NCI-H2107 (cell line): ENCODE measurements at places on chromosomes 5 and 9.

DNA sequence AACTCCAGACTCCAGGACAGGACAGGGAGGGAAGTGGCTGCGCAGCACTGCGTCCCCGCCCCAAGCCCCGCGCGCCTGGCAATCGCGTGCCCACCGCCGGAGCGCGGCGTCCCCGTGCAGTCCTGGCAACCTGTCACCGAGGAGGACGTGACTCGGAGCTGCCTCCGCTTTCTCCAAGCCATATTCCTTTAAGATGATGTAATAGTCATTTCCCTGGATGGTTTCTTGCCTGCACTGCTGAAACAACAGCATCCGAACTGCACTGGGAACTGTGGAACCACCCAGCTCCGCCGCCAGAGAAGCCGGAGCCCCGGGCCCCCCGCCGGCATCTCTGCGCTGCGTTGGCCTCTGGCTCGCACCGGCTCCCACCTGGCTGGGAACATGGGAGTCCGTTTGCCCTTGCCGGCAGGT, 34.5 kb downstream of the KCTD16 start:
- no peak for DNase-seq

DNA sequence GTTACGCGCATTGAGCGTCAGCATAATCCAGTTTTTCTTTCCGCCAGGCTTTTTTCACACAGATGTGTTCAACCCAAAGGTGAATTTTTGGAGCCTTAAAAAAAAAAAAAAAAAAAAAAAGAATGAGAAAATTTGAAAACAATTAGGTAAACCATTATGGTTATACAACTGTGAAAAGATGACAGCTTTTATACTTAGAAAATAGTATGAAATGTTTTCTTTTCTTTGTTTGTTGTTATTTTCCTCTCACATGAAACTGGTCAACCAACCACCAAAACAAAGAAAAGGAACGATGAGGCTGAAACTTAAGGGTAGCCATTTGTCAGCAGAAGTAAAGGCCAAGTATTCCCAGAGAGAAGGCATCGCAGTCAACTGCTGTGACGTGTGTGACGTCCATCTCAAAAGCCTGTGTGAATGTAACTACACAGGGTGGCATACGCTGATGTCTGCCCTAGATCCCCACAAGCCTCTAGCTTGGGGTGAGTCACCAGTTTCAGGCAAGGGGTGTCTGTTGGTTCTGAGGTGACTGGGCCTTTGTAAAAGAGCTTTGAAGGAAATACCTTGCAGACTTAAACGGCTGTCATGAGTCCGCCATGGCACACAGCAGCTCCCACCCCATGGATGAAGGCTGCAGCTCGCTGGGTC, 182.9 kb downstream of the AOPEP start:
- DNase-seq = no peak

- DNase-seq = no peak
Measured at GRCh38 chr5:71841107-71841506, 122.0 kb downstream of the CARTPT start.

DNA sequence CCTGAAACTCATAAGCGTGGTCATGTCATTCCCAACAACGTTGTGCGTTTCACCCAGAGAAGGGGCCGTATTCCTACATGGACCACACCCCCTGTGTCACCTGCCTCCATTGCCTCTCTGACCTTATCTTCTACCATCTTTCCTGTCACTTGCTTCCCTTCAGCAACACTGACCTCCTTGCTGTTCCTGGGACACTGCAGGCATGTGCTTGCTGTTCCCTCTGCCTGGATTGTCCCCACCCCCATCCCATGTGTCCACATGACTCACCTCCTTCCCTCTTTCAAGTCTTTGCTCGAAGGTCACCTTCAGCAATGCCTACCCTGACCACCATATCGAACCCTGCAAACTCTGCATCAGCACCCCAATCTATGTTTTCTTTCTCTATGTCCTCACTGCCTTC, 133.2 kb upstream of the ZNF618 start:
- no peak for DNase-seq

- no peak for DNase-seq
Measured at GRCh38 chr5:39604491-39604890, 179.7 kb upstream of the DAB2 start.

DNA sequence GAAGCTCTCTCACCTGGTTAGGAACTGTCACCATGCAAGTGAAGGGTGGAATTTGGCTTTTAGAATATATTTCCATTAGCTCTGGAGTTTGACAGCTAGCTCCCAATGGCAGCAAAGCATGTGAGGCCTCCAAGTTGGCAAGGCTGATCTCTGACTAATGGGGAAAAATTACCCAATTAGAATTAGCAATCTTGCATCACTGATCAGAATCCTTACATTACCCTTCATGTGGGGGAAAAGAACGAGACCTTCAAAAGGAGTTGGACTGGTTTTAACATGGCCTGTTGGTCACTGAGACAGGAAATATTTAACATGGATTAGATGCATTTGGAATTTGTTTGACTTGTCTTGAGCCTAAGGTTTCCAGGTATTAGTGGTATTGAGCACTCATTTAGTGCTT, 192.3 kb upstream of the GDNF start:
- DNase-seq = no peak

DNA sequence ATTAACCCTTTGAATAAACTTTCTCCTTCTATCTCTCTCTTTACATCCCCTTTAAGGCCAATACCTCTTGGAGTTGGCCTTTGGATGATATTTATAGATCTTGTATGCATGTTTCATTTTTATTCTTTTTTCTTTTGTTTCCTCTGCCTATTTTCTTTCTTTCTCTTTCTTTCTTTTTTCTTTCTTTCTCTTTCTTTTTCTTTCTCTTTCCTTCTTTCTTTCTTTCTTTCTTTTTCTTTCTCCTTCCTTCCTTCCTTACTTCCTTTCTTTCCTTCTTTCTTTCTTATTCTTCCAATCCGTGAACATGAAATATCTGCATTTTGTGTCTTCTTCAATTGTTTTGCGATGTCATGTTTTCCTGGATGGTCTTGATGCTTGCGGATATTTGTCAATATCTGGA, 276.1 kb downstream of the ADGRV1 start:
- DNase-seq = no peak

- peak; percentile 16 for DNase-seq
Measured at GRCh38 chr5:132829742-132830435, 558 bp downstream of the SHROOM1 start.
